ENCODE measurements at places on chromosomes 12 and 14. TPM values are rescaled to one million over a fixed set of nuclear protein-coding genes. Genes with fewer than 3 reads are reported as not detected.

The MYO1H gene
- not detected for total RNA-seq

The HAL gene
- total RNA-seq = 2.2 TPM

DNA sequence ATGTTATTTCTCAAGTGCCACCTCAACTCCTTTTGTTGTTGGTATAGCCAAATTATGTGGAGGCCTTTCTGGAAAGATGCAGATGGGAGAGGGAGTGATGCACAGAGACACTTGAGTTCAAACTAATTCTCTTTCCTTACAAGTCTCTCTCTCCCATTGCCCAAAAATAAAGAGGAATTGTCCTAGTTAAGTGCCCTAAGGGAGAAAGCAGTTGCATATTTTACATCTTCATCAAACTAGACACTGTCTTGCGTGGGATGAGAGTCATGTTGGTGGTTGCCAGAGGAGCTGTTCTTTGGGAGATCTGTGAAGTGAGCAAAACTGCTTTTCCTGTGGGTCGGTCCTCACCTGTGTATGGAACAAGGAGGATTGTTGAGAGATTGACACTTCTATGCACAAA lies 72.2 kb downstream of the EP400 start:
- no peaks in the 10 kb centered on the region for H3K4me1 ChIP-seq
- no peak for ATAC-seq
- peaks cover 98% of the 10 kb centered on the region for H3K36me3 ChIP-seq

The LBHD2 gene
- total RNA-seq = not detected

The FAM161B gene
- total RNA-seq = 1.7 TPM

DNA sequence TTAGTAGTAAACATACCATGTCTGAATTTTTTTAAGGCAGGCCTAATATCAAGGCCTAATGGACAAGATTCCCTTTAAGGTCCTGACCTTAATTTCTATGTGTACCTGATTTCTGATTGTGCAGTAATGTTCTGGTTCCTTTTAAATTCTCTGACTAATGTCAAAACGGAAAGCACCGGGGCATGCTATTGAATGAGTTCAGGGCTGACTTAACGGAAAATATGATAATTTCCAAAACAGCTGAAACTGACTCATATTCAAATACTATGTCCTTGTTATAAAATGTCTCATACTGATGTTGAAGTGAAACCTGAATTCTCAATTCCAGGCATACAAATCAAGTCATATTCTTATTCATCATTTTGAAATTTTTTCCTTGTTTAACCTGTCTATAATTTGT lies 6.7 kb downstream of the TAS2R43 start:
- H3K36me3 ChIP-seq = peaks cover 19% of the 10 kb centered on the region
- no peaks in the 10 kb centered on the region for H3K4me1 ChIP-seq

GRCh38 chr14:103485504-103485903 lies 37.1 kb downstream of the CKB start:
- no peaks in the 10 kb centered on the region for H3K27me3 ChIP-seq
- no peak overlapping the region for H3K27ac ChIP-seq
- no peak overlapping the region for H3K4me3 ChIP-seq
- peaks cover 80% of the 10 kb centered on the region for H3K36me3 ChIP-seq

- no peaks in the 10 kb centered on the region for H3K4me1 ChIP-seq
- H3K36me3 ChIP-seq = no peaks in the 10 kb centered on the region
- ATAC-seq = no peak
- H3K4me3 ChIP-seq = no peak overlapping the region
- no peak overlapping the region for H3K27ac ChIP-seq
Measured at GRCh38 chr12:28507867-28508266, 317.6 kb downstream of the CCDC91 start.

DNA sequence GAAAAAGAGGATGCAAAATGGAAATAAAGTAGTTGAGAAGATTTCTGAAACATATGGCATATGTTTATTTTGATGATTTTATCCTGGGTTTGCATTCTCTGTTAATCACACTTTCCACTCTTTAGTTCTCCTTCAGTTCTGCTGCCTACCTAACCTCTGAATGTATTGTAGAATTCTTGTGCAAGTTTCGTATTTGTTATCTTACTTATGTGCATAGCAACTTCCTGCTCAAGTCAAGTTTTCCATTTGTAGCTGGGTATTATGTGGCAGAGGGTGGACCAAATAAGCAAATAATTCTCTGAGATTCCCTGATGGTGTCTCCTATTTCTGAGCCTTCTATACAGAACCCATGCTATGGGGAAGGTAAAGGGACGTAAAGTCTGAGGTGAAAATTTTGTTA lies 381.6 kb downstream of the FOXG1 start:
- H3K27me3 ChIP-seq = no peaks in the 10 kb centered on the region
- H3K4me1 ChIP-seq = no peaks in the 10 kb centered on the region
- H3K36me3 ChIP-seq = no peaks in the 10 kb centered on the region
- ATAC-seq = no peak
- no peak overlapping the region for H3K4me3 ChIP-seq

- no peak overlapping the region for H3K4me3 ChIP-seq
- H3K27ac ChIP-seq = no peak overlapping the region
- peaks cover 11% of the 10 kb centered on the region for H3K27me3 ChIP-seq
- no peak for ATAC-seq
Measured at GRCh38 chr12:3535431-3535841, 44.4 kb downstream of the PRMT8 start.

GRCh38 chr14:44135972-44136371 lies 371.1 kb downstream of the FSCB start:
- H3K4me1 ChIP-seq = no peaks in the 10 kb centered on the region
- H3K4me3 ChIP-seq = no peak overlapping the region
- H3K36me3 ChIP-seq = no peaks in the 10 kb centered on the region
- no peak overlapping the region for H3K27ac ChIP-seq
- H3K27me3 ChIP-seq = no peaks in the 10 kb centered on the region

The TAOK3 gene
- total RNA-seq = 56.2 TPM

DNA sequence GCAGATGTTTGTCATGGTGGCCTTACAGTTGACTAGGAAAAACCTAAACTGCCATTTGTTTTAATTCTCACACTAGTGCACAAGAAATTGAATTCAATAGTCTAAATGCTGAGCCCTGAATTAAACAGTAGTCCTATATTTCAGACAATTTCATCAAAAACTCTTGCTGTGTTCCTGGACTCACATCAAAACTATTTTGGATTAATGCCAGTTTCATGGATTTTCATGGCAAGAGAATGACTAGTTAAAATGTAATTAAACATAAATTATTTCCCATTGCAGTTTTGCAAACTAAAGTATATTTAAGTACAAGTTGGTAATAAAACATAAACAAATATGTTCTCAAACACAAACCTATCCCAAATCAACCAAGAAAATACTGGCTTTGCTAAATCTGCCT lies 468.0 kb upstream of the PRICKLE1 start:
- no peak overlapping the region for H3K4me3 ChIP-seq
- no peak for ATAC-seq
- H3K36me3 ChIP-seq = no peaks in the 10 kb centered on the region
- H3K27me3 ChIP-seq = no peaks in the 10 kb centered on the region
- no peak overlapping the region for H3K27ac ChIP-seq
- no peaks in the 10 kb centered on the region for H3K4me1 ChIP-seq

All from activated T-helper 17 cell treated with anti-CD3 and anti-CD28 coated beads, Interleukin-2, amount 50 U/mL, for 72 hours (primary cell).